ENCODE measurements at places on chromosomes 2 and 18.
A peak's percentile ranks its signal among the peaks of the same experiment; 100 is the strongest.

DNA sequence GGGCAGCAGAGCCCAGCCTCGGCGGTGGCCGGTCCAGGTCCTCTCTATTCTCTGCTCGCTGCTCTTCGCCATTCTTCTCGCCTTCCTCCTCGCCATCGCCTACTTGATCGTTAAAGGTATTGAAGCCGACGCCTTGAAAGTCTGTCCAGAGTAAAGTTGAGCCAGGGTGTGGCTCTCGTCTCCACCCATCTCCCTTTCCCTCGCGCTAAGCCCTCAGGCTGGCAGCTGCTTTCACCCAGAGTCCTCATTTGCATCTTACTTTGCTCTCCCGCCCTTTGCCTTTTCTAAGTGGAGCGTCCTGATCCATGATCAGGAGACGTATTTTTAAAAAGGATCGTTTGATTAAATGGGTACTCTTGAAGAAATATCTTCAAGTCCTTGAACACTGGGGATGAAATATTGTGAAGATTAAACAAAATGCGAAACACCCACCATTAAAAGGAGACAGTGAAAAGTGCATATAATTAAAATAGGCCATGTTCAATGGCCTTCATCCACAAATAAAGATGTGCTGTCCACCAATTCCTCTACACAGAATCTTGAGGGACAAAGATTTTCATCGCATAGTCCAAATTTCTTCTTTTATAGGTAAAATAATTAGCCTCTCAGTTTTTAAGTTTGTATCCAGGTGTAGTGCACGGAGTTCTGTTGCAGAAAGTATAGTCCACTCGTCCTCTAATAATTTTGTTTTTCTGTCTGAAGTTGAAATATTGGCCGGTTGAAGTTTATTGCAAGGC is 657 bp downstream of the ARL6IP6 start:
- DNase-seq: peak; percentile 90

DNA sequence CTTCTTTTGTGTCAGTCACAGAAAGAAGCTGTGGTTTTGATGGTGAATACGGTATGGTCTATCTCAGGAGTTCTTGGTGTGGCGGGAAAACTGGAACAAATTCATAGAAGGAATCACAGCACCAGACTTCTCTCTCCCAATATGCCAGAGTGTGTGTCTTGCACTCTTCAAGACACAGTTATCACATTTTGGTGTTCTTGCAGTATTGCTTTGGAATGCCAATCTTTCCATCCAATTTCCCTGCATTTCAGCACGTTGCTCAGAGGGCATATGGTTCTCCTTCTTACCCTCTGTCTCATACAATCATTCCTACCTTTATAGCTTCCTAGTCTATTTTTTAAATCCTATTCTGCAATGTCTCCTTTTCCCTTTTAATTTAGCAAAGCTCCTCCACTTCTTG is 216.3 kb downstream of the TMEM182 start:
- no peak for DNase-seq

DNA sequence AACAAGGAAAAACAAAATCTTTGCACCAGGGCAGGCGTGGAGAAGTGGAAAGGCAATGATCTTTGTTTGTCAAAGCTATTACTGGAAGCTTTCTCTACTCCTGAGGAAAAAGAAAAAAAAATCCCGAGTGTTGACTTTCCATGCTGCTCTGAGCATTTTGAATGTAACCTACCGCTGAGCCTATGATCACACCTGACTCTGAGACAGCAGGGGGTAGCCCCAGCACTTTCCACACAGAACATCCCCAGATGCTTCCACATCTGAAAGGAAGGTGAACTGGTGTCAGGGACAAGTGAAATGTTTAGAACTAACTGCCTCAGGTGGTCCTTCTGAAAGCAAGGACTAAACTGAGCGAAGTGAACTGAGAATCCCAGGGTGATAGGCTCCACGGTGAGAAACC is 1315.1 kb upstream of the DDX18 start:
- no peak for DNase-seq

DNA sequence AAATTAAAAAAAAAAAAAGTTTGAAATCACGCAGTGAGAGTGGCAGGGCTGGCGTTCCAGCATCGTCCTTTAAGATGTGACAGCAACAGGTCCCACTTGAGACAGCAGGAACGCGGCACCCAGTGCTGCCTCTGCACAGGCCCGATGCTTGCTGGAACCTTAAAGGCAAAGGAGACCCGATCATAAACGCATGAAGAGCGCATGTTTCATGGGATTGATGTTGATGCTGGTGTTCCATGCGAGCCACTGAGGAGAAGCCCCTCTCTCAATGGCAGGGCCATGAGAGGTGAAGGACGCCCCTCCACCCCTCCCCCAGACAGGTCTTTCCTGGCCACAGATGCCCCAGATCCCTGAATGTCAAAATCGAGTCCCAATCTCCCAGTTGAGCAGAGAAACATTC is 17.9 kb upstream of the ALPI start:
- no peak for DNase-seq

DNA sequence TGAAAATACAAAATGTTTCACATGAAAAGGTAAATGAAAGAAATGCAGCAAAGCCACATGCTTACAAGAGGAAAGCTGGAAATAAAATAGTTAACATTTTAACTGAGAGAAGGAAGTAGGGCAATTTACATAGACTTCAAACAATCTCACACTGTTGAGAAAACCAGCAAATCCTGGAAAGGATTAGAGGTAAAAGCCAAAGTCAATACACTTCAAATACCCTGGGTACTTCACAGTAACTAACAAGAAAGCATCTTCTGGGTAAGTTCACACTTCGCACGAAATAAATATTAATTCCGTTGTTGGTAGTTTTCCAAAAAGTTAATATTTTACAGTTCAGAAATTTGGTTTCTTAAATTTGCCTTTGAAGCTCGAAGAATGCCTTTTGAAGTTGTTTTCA is 3.5 kb upstream of the ERICH2 start:
- no peak for DNase-seq

DNA sequence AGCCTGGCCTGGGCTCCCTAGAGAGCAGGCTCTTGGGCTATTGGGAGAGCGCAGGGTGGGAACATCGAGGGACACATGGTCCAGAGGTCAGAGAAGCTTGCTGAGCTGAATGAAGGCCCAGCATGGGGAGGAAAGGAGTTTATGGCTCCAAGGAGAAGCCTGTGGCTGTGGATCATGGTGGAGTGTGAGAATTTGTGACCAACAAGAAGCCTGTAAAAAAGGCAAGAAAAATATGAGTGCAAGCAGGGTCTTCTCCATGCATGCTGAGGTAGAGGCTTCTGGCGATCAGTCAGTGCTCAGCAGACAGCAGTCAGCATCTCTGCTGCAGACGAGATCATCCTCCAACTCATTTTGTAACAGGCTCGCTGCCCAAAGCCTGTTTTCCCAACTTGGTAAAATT is 1.3 kb upstream of the SCYGR3 start:
- DNase-seq: no peak

DNA sequence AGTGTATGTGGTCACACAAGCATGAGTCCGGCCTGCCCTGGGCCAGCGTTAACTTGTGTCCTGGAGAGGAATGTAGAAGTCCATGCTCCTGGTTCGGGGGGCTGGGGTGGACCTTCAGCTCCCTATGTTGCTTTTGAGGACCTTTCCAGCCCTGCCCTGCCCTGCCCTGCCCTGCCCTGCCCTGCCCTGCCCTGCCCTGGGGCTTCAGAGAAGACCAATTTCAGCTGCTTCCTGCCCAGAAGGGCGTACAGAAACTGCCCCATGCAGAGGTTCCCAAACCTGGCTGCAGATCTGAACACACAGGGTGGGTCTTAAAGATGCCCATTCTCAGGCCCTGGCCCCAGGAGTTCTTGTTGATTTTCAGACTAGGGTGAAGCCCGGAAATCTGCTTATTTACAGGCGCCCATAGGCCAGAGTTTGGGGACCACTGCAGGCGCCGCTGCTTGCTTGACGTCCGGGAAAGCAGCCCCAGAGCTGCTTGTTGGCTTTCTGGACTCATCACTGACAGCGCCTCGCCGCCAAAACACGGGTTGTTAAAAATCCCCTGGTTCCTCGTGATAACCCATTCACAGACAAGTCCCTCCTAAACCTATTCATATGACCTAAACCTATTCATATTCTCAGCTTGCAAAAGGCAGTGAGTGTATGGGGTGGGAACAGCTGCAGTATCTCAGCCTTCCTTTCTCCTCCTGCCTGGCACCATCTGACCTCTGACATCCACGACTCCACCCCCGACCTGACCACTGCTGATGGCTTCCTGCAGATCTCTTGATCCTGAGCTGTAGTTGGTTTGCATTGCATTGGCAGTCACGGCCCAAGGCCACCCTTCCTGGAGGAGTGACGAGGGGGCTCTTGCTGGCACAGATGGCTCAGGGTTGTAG is 198.3 kb downstream of the GLI2 start:
- no peak for DNase-seq

- DNase-seq: peak; percentile 85
Measured at GRCh38 chr2:60565472-60565871, 12.0 kb upstream of the BCL11A start.

GRCh38 chr2:188078534-188078933 is 213.1 kb upstream of the GULP1 start:
- DNase-seq: no peak

GRCh38 chr2:157404363-157404762 is 39.5 kb downstream of the CYTIP start:
- peak; percentile 76 for DNase-seq

GRCh38 chr2:231542136-231542535 is 11.9 kb upstream of the NMUR1 start:
- DNase-seq: no peak

DNA sequence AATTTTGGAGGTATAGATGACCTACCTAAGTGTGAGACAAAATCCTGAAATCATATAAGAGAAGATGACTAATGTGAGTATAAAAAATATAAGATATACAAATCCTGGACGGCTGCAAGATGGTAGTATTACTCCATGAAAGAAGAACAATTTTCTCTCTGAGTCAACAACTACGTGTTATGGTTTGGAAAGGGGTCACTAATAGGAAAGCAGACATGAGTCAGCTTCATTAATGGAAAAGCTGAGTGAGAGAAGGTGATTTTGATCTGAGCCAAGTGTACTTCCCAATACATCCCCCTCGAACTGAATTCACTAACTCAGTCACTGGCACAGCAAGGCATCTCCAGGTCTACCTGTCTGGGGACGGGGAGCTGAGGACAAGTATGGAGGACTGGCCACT is 20.1 kb upstream of the SELENOI start:
- DNase-seq: no peak

DNA sequence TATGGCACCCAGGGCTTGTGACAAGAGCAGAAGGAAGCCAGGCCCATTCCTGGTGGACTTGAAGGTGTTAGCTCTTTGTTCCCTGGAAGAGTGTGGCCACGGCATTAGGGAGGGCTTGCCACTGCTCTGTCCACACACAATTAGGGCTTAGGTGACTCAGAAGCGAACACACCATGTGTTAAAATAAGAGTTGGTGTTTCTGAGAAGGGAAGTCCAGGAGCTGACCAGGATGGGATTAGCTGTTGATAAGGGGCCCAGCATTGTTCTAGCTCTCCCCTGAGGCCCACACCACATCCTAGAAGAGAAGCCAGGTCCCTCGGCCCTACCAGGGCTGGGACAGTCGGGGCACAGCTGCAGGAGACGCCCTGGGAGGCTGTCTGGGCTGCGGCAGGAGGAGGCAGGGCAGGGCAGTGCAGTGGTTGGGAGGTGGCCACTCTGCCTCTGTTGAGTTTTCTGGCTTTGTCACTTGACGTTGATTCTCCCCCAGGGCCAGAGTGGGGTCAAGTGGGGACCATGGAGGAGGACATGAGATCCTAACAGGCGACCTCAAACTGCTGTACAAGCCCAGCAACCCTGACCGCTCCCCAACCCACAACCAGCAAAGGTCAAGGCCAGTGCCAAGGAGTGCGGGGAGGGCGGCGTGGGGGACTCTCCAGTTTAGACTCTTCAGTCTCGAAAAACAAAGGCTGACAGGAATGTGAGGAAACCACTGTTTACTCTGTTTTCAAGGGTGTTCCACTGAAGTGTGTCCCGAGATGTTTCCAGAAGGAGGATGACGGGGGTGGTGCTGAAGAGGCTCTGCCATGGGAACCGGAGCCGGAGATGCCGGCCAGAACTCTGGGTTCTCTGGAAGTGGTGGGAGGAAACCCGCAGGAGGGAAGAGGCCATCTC is 16.8 kb downstream of the GNLY start:
- no peak for DNase-seq

GRCh38 chr2:76667821-76668271 is 854.3 kb downstream of the LRRTM4 start:
- no peak for DNase-seq

DNA sequence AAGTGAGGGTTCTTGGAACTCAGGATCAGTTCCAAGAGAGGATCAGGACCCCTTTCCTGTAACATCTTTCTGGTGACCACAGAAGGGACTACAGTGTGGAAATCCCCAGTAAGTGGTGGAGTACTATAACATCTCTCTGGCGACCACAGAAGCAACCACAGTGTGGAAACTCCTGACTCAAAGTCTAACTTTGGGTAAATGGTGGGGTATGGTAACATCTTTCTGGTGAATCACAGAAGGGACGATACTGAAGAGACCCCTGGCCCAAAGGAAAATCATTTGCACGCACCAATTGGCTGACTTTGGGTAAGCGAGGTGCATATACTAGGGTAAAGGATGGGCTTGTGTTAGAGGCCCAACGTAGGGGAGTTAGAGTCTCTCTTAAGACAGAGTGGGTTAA is 56.3 kb upstream of the GULP1 start:
- DNase-seq: no peak

DNA sequence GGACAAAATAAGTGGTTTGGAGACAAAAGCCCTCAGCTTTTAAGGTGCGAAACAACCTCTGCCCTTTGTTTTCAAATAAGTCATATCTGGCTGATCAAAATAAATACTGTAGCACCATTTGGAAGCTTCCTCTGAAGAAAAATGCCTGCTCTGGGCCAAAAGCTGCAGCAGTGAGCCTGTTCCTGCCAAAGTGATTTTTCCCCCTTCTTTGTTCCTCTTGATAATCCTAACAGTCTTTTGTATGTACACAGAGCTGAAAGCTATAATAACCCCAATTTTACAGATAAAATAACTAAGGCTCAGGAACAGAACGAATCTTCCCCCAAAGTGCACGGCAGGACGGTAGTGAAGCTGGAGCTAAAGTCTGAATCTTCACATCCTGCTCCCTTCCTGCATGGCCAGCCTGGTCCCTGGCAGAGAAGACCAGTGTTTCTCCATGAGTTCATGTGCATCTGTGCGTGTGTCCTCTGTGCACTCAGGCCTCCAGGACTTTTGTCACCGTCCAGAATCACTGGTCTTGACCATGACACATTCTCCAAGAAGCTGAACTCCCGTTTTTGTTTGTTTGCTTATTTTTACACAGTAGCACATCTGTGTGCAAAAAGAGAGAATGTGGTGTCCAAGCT is 2114.1 kb upstream of the PIK3C3 start:
- DNase-seq: no peak

- no peak for DNase-seq
Measured at GRCh38 chr2:47243596-47244323, 88.7 kb upstream of the STPG4 start.

GRCh38 chr2:8538931-8539621 is 142.8 kb upstream of the ID2 start:
- no peak for DNase-seq

GRCh38 chr18:48754993-48755473 is 195.7 kb downstream of the SMAD7 start:
- no peak for DNase-seq
